ENCODE measurements at places on chromosomes 5 and 9.

GRCh38 chr9:111961009-111961408 lies 64.4 kb downstream of the UGCG start:
- DNase-seq, result no peak

DNA sequence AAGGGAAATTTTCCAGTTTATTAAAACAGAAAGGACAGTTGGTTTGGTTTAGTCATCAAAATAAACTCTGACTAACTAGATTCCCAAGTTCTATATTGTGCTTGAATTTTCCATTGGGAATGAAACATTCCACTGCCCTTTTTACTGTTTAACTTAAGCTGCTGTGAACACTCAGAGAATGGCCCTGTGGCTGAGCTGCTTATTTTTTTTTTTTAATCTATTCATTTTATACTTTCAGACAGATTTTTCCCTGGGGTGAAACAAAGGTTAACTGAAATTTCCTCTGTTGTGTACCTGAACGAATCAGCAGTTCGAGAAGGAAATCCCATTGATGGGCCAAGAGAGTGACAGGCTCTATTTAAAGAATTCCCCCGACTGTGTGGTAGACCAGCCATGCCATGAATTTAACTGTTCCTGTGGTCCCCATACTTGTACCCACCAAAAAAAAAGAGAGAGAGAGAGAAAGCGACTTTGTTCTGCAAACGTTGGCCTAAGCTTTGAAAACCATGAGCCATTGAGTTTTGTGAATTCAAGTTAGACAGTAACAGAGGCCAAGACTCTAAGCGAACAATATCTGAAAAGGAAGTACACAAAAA lies 138.7 kb upstream of the GRHPR start:
- no peak for DNase-seq

DNA sequence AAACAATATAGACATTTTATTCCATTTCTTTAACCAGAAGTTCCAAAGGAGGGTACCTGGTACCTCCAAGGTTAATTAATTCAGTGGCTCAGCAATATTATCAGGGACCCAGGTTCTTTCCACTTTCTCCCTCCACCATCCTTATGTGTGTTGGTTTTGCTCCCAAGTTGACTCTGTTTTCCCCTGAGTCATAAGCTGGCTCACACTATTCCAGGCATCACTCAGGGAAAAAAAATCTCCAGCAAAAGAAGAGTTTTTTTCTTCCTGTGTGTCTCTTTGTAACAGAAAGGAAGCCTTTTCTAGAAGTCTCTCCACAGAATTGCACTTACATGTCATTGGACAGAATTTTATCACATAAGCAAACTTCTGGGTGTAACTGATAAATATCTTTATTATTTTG lies 31.2 kb upstream of the GALNT10 start:
- DNase-seq, result no peak

DNA sequence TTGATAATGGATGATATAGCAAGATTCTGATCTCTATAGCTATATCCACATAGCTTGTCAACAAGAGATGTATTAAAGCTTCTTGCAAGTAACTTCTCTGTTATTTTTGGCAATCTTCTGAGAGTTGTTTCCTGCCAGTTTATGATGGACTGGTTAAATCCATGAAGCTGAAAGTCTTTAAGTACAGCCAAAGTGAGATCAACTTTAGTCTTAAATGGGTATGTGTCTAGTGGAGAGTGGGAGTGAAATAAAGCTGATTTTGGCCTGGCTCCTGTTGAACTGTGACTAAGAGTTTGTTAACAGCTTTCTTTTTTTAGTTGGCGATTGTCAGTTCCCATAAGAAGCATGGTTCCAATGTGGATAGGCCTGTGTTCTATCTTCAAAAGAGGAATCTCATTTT lies 350.9 kb upstream of the PCSK5 start:
- DNase-seq, result no peak

Data from femur (tissue), 1 donor.